ENCODE measurements at places on chromosomes 1 and 21.

GRCh38 chr21:25838809-25839208 lies 104.0 kb downstream of the GABPA start:
- DNase-seq, result no peak

GRCh38 chr1:116661633-116662032 lies 5.9 kb downstream of the IGSF3 start:
- no peak for DNase-seq

DNA sequence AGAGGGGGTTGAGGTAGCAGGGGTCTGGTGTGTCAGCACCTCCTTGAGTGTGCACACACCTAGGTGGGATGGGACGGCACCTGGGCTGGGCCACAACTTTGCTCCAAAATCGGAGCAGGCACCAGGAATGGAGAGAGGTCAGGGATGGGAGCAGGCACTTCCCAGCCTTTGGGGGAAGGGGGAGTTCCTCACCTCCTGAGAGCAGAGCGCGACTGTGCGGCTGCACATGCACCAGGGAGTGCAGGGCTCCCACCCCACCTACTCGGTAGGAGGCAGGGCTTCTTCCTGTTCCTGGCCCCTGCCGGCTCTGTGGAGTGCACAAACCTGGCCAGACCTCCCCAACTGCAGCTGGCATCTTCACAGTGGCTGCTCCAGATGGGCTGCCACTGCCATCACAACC lies 399.3 kb downstream of the NCAM2 start:
- DNase-seq, result no peak

DNA sequence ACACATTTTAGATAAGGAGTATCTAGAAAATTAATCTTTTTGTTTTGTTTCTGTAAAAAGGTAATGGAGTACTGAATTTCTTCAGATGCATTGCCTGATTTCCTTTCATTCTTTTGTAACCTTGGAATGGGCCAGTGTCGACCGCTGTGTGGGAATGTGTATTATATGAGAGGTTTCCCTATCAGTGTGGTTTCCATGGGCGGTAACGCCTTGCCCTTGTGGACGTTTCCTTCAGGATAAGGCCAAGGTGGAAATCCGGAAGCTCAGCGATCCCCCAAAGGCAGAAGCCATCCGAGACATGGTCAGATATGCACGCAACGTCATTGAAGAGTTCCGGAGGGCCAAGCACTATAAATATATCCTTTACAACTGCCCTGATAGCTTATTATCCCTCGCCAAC lies 49.8 kb downstream of the SMYD2 start:
- no peak for DNase-seq

- DNase-seq, result no peak
Observed at GRCh38 chr1:108512239-108513043, 47.5 kb upstream of the EEIG2 start.

DNA sequence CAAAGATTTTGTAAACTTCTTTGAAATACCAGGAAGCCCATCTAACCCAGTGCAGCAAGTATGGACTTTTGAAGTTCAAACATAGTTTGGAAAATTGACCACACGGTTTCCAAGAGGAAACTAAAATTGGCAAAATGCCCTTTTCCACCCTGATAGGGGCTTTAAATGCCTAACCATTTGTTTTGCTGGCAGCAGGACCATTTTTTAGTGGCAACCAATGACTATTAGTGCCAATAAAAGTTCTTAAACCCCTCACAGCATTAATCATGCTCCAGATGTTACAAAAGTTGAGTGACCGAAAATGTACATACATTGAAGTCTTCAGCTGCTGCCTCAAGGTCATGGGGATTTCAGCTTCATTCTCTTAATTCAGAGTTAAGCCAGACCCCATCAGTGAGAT lies 46.4 kb upstream of the ENAH start:
- no peak for DNase-seq

DNA sequence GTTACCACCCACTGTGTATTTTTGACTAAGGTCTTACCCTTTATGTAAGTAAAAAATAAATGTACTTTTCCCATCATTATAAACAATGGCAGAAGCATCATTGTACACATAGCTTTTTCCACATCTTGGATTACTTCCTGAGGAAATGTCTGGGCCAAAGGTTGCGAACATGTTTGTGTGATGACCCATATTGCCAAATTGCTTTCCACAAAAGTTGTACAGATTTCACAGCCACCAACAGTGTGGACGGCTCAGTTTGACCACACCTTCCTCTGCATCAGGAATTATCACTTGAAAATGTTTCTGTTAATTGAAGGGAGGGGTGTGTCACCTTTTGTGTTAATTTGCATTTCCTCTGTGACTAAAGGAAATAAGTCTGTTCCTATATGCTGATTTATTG lies 25.7 kb downstream of the AKNAD1 start:
- DNase-seq, result no peak

GRCh38 chr1:160416369-160416768 lies 16.0 kb downstream of the VANGL2 start:
- no peak for DNase-seq

DNA sequence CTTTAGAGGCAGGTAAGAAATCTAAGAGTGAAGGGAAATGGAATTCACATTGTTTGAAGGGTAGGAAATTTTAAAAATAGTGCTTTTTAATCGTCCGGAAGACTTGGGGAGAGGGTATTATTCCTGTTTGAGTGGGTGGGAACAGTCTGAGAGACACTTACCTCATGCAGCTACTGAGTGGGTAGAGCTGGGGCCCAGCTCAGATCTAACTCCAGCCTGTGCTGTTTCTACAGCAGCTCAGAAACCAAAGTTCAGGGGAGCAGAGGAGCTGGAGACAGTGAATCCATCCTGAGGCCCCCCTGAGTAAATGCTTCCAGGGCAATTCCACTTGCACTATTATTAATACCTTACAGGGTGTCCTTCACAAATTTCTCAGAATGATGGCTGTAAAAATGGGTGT lies 63.8 kb downstream of the FGGY start:
- no peak for DNase-seq

- DNase-seq, result no peak
Observed at GRCh38 chr1:8031176-8031785, 5.2 kb upstream of the ERRFI1 start.

- DNase-seq, result no peak
Observed at GRCh38 chr1:83034851-83035250, 964.1 kb downstream of the TTLL7 start.

- DNase-seq, result no peak
Observed at GRCh38 chr1:39698568-39698967, 7.3 kb upstream of the HPCAL4 start.

DNA sequence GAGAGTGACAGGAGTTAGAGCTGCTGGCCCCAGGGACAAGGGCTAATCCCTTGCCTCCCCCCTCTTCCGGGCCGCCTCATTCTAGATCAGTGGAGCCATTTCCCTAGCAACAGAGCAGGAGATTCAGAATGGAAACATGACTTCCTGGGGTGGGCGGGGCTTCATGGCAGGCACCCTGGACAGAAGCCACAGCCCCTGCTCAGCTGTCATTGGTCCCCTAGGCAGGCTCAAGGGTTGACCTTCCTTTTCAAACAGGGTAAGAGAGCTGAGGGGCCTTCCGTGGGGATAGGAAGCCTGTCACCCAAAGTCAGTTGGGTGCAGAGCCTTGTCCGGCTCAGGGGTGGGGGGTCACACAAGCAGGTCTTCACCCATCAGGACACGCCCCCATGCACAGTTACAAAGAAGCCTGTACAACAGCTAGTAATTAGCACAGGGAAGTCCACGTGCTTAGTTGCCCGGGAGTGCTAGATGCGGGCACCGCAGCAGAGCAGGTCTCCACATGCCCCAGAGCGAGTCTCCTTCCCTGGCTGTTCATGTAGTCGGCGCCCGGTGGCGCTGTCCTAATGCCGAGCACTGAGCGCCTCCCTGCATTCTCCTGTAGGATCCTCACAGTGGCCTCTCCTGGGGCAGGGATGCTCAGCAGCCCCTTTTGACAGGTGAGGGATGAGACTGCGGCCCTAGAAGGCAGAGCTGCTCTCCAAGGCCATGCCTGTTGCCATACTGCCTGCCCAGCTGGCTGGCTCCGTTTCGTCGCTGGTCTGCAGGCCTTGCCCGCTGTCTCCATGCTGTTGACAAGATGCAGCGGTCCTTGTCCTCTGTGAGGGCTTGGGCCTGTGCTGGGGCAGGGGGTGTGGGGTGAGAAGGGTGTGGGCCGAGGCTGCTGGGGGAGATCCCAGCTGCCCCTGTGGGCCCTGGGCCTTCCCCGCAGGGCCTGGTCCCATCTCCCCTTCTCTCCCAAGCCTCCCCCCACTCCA lies 5.1 kb downstream of the TMEM201 start:
- DNase-seq, result no peak

GRCh38 chr1:16204634-16205333 lies 7.7 kb downstream of the ARHGEF19 start:
- no peak for DNase-seq

GRCh38 chr1:25523542-25523941 lies 19.9 kb upstream of the LDLRAP1 start:
- DNase-seq, result no peak

DNA sequence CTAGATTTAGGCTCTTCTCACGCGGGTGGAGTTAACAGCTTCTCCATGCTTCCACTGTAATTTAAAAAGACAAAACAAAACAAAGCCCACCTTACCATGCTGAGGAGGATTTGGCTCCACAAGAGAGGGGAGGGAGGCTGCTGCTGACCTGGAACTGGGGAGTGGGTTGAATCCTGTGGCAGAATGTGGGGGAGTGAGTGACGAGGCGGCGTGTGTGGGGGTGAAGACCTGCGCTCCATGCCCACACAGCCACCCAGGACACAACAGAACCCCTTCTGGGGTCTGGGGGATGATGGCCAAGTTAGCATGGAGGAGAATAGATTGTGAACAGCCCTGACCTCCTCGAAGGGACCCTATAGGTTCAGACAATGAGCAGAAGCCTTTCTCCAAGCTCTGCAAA lies 44.0 kb upstream of the LRRN2 start:
- no peak for DNase-seq

DNA sequence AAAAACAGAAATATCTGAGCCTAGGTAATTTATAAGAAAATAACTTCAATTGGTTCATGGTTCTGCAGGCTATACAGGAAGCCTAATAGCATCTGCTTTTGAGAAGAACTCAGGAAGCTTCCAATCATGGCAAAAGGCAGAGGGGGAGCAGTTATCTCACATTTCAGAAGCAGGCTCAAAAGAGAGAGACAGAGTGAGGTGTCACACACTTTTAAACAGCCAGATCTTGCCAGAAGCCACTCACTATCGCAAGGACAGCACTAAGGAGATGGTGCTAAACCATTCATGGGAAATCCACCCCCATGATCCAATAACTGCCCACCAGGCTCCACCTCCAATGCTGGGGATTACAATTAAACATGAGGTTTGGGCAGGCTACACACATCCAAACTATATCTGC lies 25.5 kb downstream of the RGS18 start:
- no peak for DNase-seq

- no peak for DNase-seq
Observed at GRCh38 chr1:103108376-103109150, at the start of gene COL11A1. COL11A1 (minus strand) TSS chr1:103108522; CDS start chr1:103108178, 344 bp downstream.

DNA sequence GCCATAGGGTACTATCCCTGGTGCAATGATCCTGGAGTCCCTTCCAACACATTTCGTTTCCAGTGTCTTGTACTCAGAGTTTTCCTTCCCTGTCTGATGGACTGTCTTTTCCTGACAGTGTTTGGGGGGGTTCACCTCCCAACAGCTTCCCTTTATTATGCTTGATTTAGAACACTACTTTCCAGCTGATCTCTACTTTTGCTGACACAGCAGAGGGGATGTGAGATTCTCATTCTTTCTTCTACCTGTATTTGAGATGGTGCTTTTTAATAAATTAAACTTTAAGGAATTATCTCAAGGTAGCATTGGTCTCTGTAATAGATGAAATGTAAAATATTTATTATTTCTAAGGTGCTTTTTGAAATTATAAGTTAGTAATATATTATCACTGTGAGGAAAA lies 41.0 kb downstream of the SLC35A3 start:
- DNase-seq, result no peak

DNA sequence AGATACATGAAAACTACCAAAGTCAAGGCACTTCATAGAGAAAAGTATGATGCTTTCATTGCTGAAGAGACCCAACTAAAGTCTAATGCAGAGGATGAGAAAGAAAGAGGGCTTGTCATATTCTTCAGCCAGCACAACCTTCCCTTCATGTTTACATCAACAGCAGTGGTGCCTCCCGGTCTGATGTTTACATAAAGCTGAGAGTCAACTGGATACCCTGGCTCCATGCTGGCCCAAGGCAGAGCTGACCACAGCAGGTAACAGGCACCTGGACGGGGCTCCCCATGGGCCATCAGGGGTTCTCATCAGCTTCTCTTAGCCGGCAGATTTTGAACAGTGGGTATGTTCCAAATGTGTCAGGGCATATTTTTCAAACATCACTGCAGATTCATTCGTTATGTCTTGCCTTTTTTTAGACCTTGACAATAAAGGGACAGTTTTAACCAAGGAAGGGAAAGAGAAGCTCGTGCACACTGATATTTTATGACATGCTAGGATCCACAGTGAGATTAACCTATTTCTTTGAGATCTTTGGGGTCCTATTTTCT lies 117.1 kb downstream of the NRIP1 start:
- DNase-seq, result no peak

DNA sequence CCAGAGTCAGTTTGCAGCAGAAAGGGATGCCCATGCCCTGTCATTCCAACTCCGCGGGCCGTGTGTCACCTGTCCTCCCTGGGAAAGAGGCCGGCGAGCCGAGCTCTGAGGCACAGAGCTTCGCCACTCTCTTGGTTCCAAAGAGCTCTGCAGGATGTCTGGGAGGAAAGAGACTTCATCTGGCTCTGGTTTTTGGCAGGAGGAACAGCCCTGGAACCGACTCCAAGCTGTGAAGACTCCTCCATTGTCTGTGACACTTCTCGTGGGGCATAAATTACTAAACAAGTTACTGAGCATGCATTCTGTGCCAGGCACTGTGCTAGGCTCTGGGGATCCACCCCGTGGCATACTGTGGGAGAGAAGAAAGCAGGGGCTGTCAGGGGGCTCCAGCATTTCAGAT lies 3.9 kb upstream of the FAM151A start:
- DNase-seq, result no peak

DNA sequence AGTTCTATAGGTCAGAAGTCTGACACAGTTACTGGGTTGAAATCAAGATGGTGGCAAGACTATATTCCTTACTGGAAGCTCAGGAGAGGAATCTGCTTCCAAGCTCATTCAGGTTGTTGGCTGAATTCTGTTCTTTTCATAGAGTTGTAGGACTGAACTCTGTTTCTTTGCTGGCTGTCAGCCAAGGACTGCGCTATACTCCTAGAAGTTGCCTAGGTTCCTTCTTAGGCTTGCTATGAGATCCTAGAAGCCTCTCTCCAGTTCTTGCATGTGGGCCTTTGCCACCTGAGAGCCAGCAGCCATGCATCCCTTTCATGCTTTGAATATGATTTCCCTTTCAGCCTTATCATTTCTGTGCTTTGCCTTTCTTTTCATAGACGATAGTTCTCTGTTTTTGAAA lies 176.4 kb downstream of the RPS6KC1 start:
- no peak for DNase-seq

DNA sequence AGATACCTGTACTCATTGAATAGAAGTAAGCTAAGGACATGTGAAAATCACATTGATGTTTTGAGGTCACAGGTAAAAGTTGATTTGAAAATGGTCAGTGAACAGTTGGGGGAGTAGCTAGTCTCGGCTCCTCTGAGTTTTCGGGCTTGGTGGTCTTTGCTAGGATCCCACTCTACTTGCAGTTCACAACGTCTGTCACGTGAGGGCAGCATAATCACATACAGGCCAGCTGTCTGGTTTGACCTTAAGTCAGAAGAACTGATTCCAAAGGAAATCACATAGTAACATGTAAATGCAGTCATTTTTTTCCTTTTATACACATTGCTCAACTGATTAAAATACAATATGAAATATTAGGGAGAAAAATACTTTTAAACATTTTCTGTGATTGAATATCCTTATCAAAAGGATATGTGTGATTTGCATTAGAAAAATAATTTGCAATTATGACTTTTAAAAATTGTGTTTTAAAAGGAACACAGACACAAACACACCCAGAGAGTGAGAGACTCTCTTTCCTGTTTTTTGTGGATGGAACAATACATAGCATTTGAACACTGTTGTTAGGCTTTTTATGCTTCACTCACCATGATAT lies 21.8 kb upstream of the PDC start:
- DNase-seq, result no peak
